ENCODE measurements at places on chromosomes 2 and 18. TPM values are rescaled to one million over a fixed set of nuclear protein-coding genes. Genes with fewer than 3 reads are reported as not detected.

GRCh38 chr2:99150706-99151105 is 4.0 kb downstream of the TSGA10 start:
- no peak for DNase-seq

Gene CYP27A1
- total RNA-seq: 9.3 TPM

Gene COPS8
- total RNA-seq: 51.0 TPM

GRCh38 chr18:55054021-55054990 is 95.0 kb upstream of the CCDC68 start:
- DNase-seq: no peak

GRCh38 chr2:158917121-158917520 is 51.3 kb upstream of the TANC1 start:
- no peak for DNase-seq

Gene LRP1B
- 0.14 TPM for total RNA-seq

Measured in WTC11 (cell line).